Uterine smooth muscle cell (primary cell): ENCODE measurements at places on chromosomes 7 and 10. TPM values are rescaled to one million over a fixed set of nuclear protein-coding genes. Genes with fewer than 3 reads are reported as not detected.

Gene ST8SIA6
- not detected in 2 replicates for total RNA-seq

Gene AKR1D1
- total RNA-seq = under 0.01 TPM in 1 of 2 replicates, not detected in the other

Gene FGL2
- under 0.01 and 0.22 TPM in 2 replicates for total RNA-seq

Gene CALML5
- total RNA-seq = not detected in 2 replicates

Gene TRIM8
- 64.5 and 68.6 TPM in 2 replicates for total RNA-seq

Gene LOXL4
- 39.8 and 129 TPM in 2 replicates for total RNA-seq

Gene SYPL1
- total RNA-seq = 66.1 and 67.6 TPM in 2 replicates

Gene CFAP43
- 0.11 and 0.12 TPM in 2 replicates for total RNA-seq

Gene TCAF2
- 1.4 and 1.9 TPM in 2 replicates for total RNA-seq

Gene OR6V1
- total RNA-seq = not detected in 2 replicates

Gene NMT2
- total RNA-seq = 35.2 and 39.0 TPM in 2 replicates

Gene CHPF2
- 60.8 and 86.1 TPM in 2 replicates for total RNA-seq

Gene DLX5
- not detected in 2 replicates for total RNA-seq

Gene LLCFC1
- not detected in 2 replicates for total RNA-seq

Gene UTF1
- total RNA-seq = 0.12 TPM in 1 of 2 replicates, not detected in the other

Gene AGMO
- not detected in 2 replicates for total RNA-seq

Gene AGAP6
- 3.1 and 3.2 TPM in 2 replicates for total RNA-seq

Gene DLX6
- total RNA-seq = not detected in 2 replicates

Gene SPAM1
- total RNA-seq = not detected in 2 replicates

Gene AKR1C4
- not detected in 2 replicates for total RNA-seq

Gene LRMDA
- 0.55 and 0.87 TPM in 2 replicates for total RNA-seq

Gene ING3
- total RNA-seq = 15.2 and 23.1 TPM in 2 replicates

Gene HGF
- total RNA-seq = 101 and 486 TPM in 2 replicates

Gene CEP55
- total RNA-seq = 26.0 and 117 TPM in 2 replicates

Gene SHTN1
- 1.4 and 1.8 TPM in 2 replicates for total RNA-seq

Gene ZNF853
- total RNA-seq = 1.2 and 3.9 TPM in 2 replicates

Gene GPR85
- 8.6 TPM in 2 replicates for total RNA-seq

Gene UNC5B
- total RNA-seq = 11.2 and 51.4 TPM in 2 replicates

Gene NRP1
- total RNA-seq = 429 and 516 TPM in 2 replicates

Gene DYDC2
- not detected in 2 replicates for total RNA-seq

Gene TAS2R5
- 0.55 and 1.00 TPM in 2 replicates for total RNA-seq

Gene TMEM229A
- not detected in 2 replicates for total RNA-seq

Gene ANXA8
- 0.12 and 0.22 TPM in 2 replicates for total RNA-seq

Gene GIMAP2
- total RNA-seq = 0.44 and 2.9 TPM in 2 replicates

Gene CYP3A7
- total RNA-seq = 0.55 and 1.2 TPM in 2 replicates

Gene IKZF1
- total RNA-seq = not detected in 2 replicates

Gene TSPAN15
- total RNA-seq = 1.2 and 1.4 TPM in 2 replicates

Gene CACNB2
- 0.33 and 0.75 TPM in 2 replicates for total RNA-seq

Gene RBM33
- 29.0 and 32.6 TPM in 2 replicates for total RNA-seq

Gene CLEC2L
- not detected in 2 replicates for total RNA-seq

Gene GPR26
- total RNA-seq = not detected in 2 replicates

Gene ADCYAP1R1
- total RNA-seq = not detected in 2 replicates

Gene ATOH7
- total RNA-seq = not detected in 2 replicates

Gene KDM7A
- total RNA-seq = 4.3 and 7.1 TPM in 2 replicates

Gene VKORC1L1
- total RNA-seq = 14.4 and 16.6 TPM in 2 replicates

Gene GRID2IP
- not detected in 2 replicates for total RNA-seq

Gene LRIT1
- total RNA-seq = not detected in 2 replicates

Gene GRM3
- total RNA-seq = not detected in 2 replicates

Gene HOXA3
- under 0.01 and 1.2 TPM in 2 replicates for total RNA-seq

Gene TOMM7
- total RNA-seq = 84.7 and 119 TPM in 2 replicates
